ENCODE measurements at places on chromosomes 7 and 10.

GRCh38 chr10:45383682-45384330, 9.8 kb downstream of the ALOX5 start:
- DNase-seq = no peak

- DNase-seq = no peak
These were observed 46.9 kb upstream of the MKRN1 start for GRCh38 chr7:140526214-140526613.

GRCh38 chr7:2466675-2467074, 9.5 kb downstream of the GRIFIN start:
- DNase-seq = no peak

- DNase-seq = no peak
These were observed 473.6 kb downstream of the PARD3 start for GRCh38 chr10:34341473-34341872.

GRCh38 chr10:92822060-92822634, 26.2 kb upstream of the EXOC6 start:
- DNase-seq = no peak

- no peak for DNase-seq
These were observed 468.1 kb downstream of the IPMK start for GRCh38 chr10:57799625-57800024.

DNA sequence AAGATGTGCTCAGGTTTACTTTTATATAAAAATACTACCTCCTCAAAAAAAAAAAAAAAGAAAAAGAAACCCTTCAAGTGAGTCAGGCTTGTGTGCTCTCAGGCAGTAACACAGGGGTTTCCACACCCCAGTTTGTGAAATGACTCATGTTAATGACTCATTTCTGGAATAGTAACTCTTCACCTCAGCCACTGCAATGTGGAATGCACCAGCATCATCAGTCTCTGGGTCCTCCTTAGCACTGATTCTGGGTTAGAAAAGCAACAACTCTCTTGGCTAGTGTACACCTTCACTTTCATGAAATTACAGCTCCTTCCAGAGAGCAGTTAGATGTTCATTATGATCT, 110.6 kb downstream of the EMX2 start:
- DNase-seq = no peak

DNA sequence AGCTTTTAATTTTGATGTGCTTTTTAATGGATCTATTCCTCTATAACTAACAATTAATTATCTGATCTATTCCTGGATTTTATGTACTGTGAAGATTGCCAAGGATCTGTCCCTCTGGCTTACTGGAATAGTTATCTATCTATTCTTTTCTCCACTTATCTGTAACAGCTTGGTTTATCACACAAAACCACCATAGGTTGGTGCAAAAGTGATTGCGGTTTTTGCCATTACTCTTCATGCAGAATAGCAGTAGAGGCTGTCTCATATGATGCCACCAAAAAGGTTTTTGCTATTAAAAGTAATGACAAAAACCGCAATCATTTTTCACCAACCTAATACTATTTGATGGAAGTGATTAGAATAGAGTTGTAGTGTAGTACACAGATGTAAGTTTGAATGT, 115.7 kb downstream of the PDE1C start:
- no peak for DNase-seq

- DNase-seq = no peak
These were observed 10.7 kb upstream of the CAPZA2 start for GRCh38 chr7:116851671-116852070.

GRCh38 chr7:49775949-49776443, 2.6 kb downstream of the VWC2 start:
- DNase-seq = no peak

Data from stimulated activated CD4-positive, alpha-beta T cell treated with anti-CD3 and anti-CD28 coated beads, TNF-alpha, amount 100 ng/mL, for 4 hours (primary cell).